ENCODE measurements at places on chromosomes 6 and 20. TPM values are rescaled to one million over a fixed set of nuclear protein-coding genes. Genes with fewer than 3 reads are reported as not detected.

The OPRM1 gene
- not detected for total RNA-seq

The HAO1 gene
- not detected for total RNA-seq

DNA sequence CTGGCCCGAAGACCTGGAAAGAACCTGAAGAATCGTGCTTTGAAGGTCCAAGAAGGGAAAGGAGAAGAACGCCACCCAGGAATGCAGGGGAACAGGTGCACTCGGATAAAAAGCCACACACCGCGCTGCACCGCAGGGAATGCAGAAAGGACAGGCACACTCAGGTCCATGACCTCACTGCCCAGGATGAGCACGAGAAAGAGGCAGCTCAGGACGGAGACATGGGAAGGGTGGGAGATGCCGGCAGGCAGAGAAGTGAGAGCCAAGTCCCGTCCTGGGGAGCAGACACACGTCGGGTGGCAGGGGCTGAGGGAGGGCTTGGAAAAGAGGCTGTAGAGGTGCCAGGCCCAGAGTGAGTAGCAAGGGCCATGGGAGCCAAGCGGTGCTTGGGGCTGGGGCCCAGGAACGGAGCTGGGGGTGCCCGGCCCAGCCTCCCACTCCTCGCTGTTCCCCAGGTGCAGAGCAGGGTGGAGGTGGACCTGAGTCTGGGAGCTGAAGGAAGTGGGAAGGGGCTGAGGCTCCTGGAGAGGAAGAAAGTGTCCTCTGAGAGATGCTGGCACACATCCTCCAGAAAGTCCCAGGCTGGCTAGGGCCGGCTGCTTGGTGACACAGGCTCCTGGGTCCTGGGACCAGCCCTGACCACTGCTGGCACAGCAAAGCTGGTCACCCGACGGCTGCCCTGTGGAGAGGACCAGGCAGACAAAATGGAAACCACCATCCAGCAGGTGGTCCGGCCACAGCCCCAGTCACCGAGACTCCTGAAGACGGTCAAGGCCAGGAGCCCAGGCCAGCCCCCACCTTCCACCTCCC is 91.3 kb downstream of the PSMB1 start:
- DNase-seq = no peak
- H3K4me3 ChIP-seq = no peak overlapping the region
- no peaks in the 10 kb centered on the region for H3K27me3 ChIP-seq
- H3K4me1 ChIP-seq = peaks cover 10% of the 10 kb centered on the region
- no peak overlapping the region for H3K27ac ChIP-seq
- H3K36me3 ChIP-seq = no peaks in the 10 kb centered on the region

DNA sequence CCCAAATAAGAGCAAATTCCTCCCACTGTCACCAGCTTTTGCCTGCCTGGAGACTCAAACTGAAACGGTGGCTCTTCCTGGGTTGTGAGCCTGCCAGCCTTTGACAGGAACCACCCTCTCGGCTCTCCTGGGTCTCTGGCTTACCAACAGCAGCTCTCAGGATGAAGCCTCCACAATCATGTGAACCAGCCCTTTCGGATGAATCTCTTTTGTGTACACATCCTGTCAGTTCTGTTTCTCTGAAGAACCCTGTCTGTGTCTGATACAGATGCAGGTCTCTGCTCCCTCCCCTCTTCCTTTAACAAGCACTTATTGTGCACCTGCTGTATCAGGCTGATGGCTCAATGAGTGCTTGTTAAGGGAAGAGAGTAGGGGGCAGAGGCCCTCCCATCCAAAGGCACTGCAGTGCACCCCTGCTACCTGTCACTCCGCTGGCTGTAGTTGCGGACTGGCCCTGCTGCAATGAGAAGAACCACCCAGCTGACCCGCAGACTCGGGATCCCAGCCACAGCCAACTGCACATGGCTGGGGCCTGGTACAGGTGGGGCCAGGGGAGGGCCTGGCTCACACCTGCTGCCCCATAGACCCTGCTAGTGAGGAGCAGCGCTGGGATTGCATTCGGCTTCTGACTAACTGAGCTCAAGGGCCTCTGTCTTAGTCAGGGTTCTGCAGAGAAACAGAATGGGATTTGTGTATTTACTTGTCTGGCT is 120.1 kb upstream of the PMEPA1 start:
- no peak for DNase-seq
- H3K36me3 ChIP-seq = no peaks in the 10 kb centered on the region
- no peaks in the 10 kb centered on the region for H3K4me1 ChIP-seq
- H3K4me3 ChIP-seq = no peak overlapping the region
- no peaks in the 10 kb centered on the region for H3K27me3 ChIP-seq

GRCh38 chr20:39800111-39800510 is 838.0 kb downstream of the DHX35 start:
- H3K4me3 ChIP-seq = no peak overlapping the region
- no peaks in the 10 kb centered on the region for H3K27me3 ChIP-seq
- H3K36me3 ChIP-seq = no peaks in the 10 kb centered on the region
- no peak overlapping the region for H3K27ac ChIP-seq
- DNase-seq = no peak

The SPINT4 gene
- total RNA-seq = not detected

The STX11 gene
- 24.3 TPM for total RNA-seq

- H3K27ac ChIP-seq = no peak overlapping the region
- H3K4me3 ChIP-seq = no peak overlapping the region
- DNase-seq = no peak
- no peaks in the 10 kb centered on the region for H3K4me1 ChIP-seq
- no peaks in the 10 kb centered on the region for H3K36me3 ChIP-seq
- no peaks in the 10 kb centered on the region for H3K27me3 ChIP-seq
These were observed 186.1 kb downstream of the UNC5CL start for GRCh38 chr6:40852779-40853373.

GRCh38 chr20:62642666-62643520 is 590 bp downstream of the SLCO4A1 start:
- no peak for DNase-seq
- H3K36me3 ChIP-seq = no peaks in the 10 kb centered on the region
- no peaks in the 10 kb centered on the region for H3K27me3 ChIP-seq

- DNase-seq = peak; percentile 36
- no peaks in the 10 kb centered on the region for H3K4me1 ChIP-seq
- no peaks in the 10 kb centered on the region for H3K27me3 ChIP-seq
- H3K4me3 ChIP-seq = no peak overlapping the region
These were observed 179.5 kb downstream of the ADAT2 start for GRCh38 chr6:143271024-143271423.

- no peaks in the 10 kb centered on the region for H3K4me1 ChIP-seq
- no peaks in the 10 kb centered on the region for H3K27me3 ChIP-seq
- H3K4me3 ChIP-seq = no peak overlapping the region
- no peak for DNase-seq
These were observed 39.2 kb downstream of the PLAGL2 start for GRCh38 chr20:32168184-32168910.

The TPX2 gene
- total RNA-seq = 0.22 TPM

The RTEL1 gene
- 58.4 TPM for total RNA-seq

GRCh38 chr20:63356931-63357879 is 3.9 kb downstream of the CHRNA4 start:
- H3K27me3 ChIP-seq = peaks cover 62% of the 10 kb centered on the region
- no peak overlapping the region for H3K27ac ChIP-seq
- no peak overlapping the region for H3K4me3 ChIP-seq
- H3K4me1 ChIP-seq = peaks cover 18% of the 10 kb centered on the region
- H3K36me3 ChIP-seq = no peaks in the 10 kb centered on the region
- no peak for DNase-seq

- peaks cover 96% of the 10 kb centered on the region for H3K36me3 ChIP-seq
- no peak overlapping the region for H3K4me3 ChIP-seq
- no peaks in the 10 kb centered on the region for H3K4me1 ChIP-seq
- DNase-seq = no peak
- H3K27me3 ChIP-seq = no peaks in the 10 kb centered on the region
These were observed 71.2 kb upstream of the EMILIN3 start for GRCh38 chr20:41437836-41438235.

DNA sequence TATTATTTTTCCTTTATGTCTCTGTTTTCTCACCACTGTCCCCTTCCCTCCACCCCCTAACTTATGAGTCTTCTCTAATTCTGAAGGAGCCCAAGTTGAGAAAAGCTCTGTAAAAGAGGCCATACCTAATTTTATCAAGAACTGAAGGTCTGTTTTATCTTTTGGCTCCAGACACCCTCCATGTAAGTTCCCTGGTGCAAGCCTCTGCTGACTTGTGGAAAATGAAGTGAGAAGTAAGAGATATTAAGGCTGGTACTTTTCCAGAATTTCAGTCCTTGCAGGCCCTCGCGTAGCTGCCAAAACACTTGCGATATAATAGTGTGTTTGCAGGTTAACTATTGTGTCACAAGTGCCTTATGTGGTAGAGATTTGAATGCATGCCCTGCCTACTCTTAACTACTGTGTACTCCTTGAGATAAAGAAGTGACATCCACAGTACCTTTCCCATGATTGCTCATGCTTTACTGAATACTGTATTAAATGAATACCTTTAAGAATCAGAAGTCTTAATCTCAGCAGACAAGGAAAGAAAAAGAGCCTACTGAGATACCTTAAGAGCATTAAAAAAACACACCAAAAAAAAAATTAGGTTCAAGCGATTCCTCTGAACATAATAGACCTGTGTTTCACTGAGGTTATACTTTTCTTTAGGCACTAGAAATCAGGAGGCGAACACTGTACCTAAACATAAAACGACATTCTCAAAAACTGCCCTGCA is 143.6 kb upstream of the ZNF184 start:
- H3K4me1 ChIP-seq = no peaks in the 10 kb centered on the region
- H3K27me3 ChIP-seq = peaks cover 38% of the 10 kb centered on the region
- peak overlapping the region; percentile 39 for H3K4me3 ChIP-seq
- H3K36me3 ChIP-seq = no peaks in the 10 kb centered on the region

DNA sequence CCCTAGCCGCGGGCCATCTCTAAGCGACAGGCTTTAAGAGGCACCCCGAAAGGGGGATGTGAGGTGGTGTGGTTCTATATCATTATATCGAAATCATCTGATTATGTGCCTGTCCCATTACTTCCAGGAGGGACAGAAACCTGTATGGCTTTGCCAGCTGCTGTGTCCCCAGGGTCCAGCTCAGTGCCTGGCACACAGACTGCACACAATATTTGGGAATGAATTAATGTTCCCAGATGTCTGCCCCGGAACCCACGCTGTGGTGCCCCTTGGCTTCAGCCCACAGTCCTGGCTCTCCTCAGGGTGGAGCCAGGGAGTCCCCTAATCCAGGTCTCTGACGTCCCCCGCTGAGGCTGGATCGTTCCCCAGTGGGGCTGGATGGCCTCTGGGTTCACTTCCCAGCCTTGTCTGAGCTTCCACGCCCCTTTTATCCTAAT is 8.9 kb upstream of the AHCY start:
- no peaks in the 10 kb centered on the region for H3K27me3 ChIP-seq
- no peaks in the 10 kb centered on the region for H3K36me3 ChIP-seq
- peaks cover 10% of the 10 kb centered on the region for H3K4me1 ChIP-seq
- no peak for DNase-seq

DNA sequence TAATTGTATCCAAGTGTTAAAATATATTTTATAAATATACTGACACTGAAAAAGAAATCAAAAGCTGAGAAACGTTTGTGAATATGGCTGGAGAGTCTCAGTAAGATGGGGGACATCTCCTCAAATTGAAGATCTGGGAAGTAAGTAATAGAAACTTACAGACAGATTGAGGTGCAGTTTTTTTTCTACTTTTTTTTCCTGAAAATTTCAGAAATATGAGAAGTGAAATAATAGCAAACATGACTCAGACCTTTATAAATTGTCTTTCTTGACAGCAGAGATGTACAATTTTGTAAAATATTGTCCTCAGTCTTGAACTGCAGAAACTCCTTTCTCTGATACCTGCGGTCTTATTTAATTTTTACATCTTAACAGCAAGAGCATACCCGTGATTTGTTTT is 347.1 kb downstream of the UTRN start:
- H3K36me3 ChIP-seq = no peaks in the 10 kb centered on the region
- DNase-seq = no peak
- H3K4me1 ChIP-seq = no peaks in the 10 kb centered on the region
- H3K27ac ChIP-seq = no peak overlapping the region
- no peaks in the 10 kb centered on the region for H3K27me3 ChIP-seq

- H3K4me1 ChIP-seq = no peaks in the 10 kb centered on the region
- DNase-seq = no peak
These were observed 3.5 kb downstream of the CTNNBL1 start for GRCh38 chr20:37697314-37697713.

The ANKRD6 gene
- 10.1 TPM for total RNA-seq

The TGM3 gene
- total RNA-seq = not detected

The MRAP2 gene
- 5.4 TPM for total RNA-seq

The SAMD3 gene
- total RNA-seq = 4.0 TPM

The MYBL2 gene
- total RNA-seq = not detected

DNA sequence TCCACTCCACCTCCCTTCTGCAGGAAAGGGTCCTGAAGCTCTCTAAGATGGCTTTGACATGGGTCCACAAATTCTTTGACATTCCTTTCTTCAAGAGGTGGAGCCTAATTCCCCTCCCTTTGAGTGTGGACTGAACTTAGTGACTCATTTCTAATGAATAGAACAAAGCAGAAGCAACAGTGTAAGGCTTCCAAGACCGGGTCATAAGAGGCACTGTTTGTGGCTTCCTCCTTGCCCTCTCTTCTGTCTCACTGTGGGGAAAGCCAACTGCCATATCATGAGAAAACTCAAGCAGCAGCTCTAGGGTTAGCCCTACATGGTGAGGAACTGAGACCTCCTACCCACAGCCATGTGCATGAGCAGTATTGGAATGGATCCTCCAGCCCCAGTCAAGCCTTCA is 5.9 kb upstream of the CDK5RAP1 start:
- no peak overlapping the region for H3K27ac ChIP-seq
- no peaks in the 10 kb centered on the region for H3K36me3 ChIP-seq
- no peak for DNase-seq
- no peaks in the 10 kb centered on the region for H3K27me3 ChIP-seq

DNA sequence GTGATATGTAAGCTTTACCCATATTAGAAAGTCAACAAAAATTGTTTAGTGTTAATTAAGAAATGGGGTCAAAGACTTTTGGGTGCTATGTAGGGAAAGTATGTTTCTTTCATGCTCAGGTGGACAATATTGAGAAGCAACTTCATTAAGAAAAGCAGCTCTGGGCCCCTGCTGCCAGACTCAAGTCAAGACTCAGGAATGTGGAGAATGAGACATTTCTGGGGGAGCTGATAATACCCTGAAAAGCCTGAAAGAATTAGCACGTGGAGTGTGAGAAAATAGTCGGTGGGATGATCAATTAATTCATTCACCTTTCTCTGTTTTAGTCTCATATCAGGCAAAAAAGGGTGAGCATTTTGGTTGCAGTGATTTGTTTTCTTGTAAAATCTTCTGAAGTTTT is 175.1 kb upstream of the IMPG1 start:
- no peaks in the 10 kb centered on the region for H3K4me1 ChIP-seq
- H3K27ac ChIP-seq = no peak overlapping the region

The CRISP3 gene
- not detected for total RNA-seq

GRCh38 chr6:18260448-18261106 is 3.8 kb downstream of the DEK start:
- no peak overlapping the region for H3K4me3 ChIP-seq
- no peaks in the 10 kb centered on the region for H3K27me3 ChIP-seq
- H3K27ac ChIP-seq = no peak overlapping the region
- peaks cover 1% of the 10 kb centered on the region for H3K36me3 ChIP-seq

- no peaks in the 10 kb centered on the region for H3K27me3 ChIP-seq
- no peaks in the 10 kb centered on the region for H3K4me1 ChIP-seq
- H3K27ac ChIP-seq = no peak overlapping the region
- H3K36me3 ChIP-seq = no peaks in the 10 kb centered on the region
- no peak overlapping the region for H3K4me3 ChIP-seq
- no peak for DNase-seq
These were observed 137.8 kb downstream of the BTBD9 start for GRCh38 chr6:38501931-38502330.
